ENCODE measurements at places on chromosomes 1 and 21.

GRCh38 chr1:58013237-58013636, 533.3 kb downstream of the OMA1 start:
- H3K27ac ChIP-seq: no peak overlapping the region
- no peaks in the 10 kb centered on the region for H3K4me1 ChIP-seq
- H3K27me3 ChIP-seq: no peaks in the 10 kb centered on the region
- DNase-seq: no peak
- H3K36me3 ChIP-seq: no peaks in the 10 kb centered on the region
- H3K4me3 ChIP-seq: no peak overlapping the region

DNA sequence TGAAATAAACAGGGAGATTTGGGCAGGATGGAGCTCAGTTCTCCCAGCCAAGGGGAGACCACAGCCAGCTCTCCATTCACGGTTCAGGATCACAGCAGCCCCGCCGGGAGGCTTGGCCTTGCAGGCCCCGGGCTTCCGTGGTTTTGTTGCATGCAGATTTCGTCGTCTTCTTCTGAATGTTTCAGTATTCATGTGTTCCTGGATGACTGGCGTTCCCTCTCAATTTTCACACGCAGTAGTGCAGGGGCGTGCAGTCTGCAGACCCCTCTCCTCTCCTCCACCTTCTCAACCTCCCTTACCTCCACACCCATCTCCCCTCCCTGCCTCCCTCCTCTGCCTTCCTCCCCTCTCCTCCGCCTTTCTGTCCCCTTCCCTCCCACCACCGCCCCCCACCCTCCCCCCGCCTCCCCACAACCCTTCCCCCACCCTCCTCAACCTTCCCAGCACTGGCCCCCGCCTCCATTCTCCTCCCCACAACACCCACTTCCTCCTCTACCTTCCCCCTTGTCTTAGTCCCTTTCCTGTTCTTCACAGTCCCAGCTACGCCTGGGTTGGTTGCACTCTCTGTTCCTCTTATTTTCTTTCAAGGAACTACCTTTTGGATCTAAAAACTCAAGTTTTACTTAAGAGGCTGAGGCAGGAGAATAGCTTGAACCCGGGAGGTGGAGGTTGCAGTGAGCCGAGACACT, 8.4 kb upstream of the SLC19A1 start:
- no peaks in the 10 kb centered on the region for H3K36me3 ChIP-seq
- H3K27me3 ChIP-seq: no peaks in the 10 kb centered on the region
- no peak overlapping the region for H3K4me3 ChIP-seq
- H3K4me1 ChIP-seq: no peaks in the 10 kb centered on the region
- H3K27ac ChIP-seq: no peak overlapping the region

DNA sequence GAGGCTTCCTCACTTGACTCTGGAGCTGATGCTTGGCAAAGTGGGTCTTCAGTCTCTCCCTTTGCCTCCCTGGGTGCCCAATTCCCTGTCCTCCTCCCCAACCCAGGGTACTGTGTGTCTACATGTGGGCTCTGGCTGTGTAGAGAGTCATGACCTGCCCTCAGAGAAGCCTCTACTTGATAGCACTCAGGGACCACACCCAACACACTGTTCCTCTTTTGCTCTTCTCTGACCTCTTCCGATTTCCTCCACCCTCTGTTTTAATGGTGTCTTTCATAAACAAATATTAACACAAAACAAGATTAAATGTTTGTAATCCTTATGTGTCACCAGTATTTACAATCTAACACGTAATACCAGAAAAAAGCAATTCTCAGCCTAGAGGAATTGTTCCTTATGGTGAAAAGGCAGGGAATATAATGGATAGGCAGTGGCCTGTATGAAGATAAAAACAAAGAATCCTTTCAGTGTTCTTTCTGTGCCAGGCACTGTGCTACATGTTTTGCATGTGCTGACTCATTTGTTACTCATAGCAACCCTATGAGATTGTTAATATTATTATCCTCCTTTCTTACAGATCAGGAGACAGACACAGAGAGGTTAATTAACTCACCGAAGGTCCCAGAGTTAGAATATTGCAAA, 58.2 kb downstream of the HSD3B1 start:
- no peak for DNase-seq
- no peak overlapping the region for H3K4me3 ChIP-seq
- no peaks in the 10 kb centered on the region for H3K27me3 ChIP-seq
- no peaks in the 10 kb centered on the region for H3K36me3 ChIP-seq

DNA sequence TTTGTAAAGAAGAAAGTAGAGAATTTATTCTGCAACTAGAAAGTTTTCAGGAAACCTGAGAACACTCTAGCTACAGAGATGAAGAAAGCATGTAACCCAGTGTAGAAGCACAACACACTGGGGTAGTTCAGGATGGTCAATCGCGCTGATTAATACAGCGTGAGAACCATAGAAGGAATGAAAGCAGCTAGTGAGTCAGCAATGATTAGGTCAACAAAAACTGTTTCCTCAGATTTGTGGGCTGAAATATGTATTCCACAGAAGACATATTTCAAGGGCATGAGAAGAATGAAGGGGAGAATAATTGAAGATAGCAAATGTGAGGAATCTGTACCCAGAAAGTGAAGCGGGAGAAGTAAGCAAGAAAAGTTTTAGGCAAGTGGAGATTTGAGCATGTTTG, 97.8 kb upstream of the ADGRL2 start:
- peak overlapping the region; percentile 47 for H3K4me3 ChIP-seq
- H3K36me3 ChIP-seq: no peaks in the 10 kb centered on the region
- no peak for DNase-seq

DNA sequence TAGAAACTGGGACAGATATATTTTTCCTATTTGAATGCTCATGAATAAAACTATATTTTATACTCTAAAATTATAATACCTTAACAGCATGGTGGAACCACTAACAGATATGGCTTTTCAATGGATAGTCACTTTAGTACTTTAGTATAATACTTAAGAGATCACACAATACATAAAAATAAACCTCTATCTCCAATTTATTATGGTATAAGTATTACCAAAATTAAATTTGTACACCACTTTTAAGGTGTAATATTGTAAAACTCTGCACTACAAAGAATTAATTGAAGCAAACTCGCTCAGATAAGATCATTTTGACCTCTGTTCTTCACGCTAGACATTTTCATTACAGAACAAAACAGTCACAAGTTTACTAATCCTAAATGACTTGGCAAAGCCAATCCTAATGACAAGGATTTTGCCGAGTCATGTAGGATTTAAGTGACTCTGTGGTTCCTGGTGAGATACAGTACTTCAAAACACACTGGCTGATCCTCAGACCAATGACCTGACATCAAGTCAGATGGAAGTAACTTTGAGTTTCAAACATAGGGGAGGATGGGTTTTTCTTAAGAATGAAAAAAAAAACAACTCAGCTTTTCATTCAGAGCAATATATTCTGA, 200.6 kb downstream of the SMYD3 start:
- H3K4me3 ChIP-seq: no peak overlapping the region
- H3K36me3 ChIP-seq: peaks cover 4% of the 10 kb centered on the region
- peaks cover 22% of the 10 kb centered on the region for H3K4me1 ChIP-seq

DNA sequence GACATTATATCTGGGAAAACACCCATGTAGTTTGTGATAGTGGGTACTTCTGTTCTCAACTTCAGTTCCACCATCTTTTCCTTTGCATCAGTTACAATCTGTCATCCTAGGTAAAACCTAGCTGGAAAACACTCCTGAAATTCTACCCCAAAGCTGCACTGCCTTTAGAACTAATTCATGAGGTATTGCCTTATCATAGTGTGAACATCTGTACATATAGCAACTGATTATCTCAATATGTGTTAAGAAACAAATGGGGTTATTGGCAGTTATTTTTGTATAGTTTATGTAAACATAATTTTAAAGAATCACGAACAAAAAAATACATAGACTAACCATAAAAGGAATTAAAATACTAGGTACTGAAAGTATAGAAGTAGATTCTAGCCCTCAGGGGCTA, 6.4 kb upstream of the NEK7 start:
- peaks cover 20% of the 10 kb centered on the region for H3K4me1 ChIP-seq
- H3K36me3 ChIP-seq: no peaks in the 10 kb centered on the region
- no peak overlapping the region for H3K4me3 ChIP-seq
- H3K27me3 ChIP-seq: no peaks in the 10 kb centered on the region

GRCh38 chr1:98975113-98975512, 29.5 kb downstream of the PLPPR5 start:
- no peak overlapping the region for H3K4me3 ChIP-seq
- H3K27ac ChIP-seq: no peak overlapping the region
- DNase-seq: no peak
- H3K27me3 ChIP-seq: no peaks in the 10 kb centered on the region

DNA sequence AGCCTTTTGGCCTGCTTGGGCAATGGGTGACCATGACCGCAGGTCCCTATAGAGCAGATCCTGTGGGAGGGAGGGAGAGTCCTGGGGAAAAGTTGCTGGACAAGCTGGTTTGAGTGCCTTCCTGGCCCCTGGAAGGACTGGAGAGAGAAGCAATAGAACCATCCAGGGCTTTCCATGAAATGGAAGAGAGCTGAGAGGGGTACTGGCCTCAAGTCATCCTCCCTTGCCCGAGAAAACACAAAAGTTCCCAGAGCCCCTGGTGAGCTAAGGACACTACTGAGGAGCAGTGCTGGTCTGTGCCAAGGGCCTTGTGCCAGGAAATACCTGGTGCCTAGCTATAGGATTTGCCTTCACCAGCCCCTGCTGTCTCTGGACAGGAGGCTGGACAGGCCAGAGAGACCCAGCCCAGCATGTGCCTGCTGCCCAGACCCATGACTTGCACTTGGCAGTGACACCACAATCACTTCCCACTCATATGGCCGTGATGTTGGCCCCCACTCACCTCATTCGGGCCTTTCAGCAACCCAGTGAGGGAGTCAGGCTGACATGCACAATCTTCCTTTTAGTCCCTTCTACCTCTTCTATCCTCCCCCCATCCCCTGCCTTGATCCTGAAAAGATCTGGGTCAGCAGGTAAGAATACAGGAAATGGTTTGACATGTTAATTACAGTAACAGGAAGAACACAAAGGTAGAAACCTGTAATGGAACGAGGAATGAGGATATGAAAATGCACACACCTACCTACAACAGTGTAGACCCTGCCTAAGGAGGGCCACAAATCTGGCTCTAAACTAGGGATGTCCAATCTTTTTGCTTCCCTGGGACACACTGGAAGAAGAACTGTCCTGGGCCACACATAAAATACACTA, 7.0 kb downstream of the SH3BP5L start:
- peak; percentile 3 for DNase-seq
- peaks cover 31% of the 10 kb centered on the region for H3K4me1 ChIP-seq
- H3K27ac ChIP-seq: no peak overlapping the region

GRCh38 chr1:2623571-2624337, 9.1 kb downstream of the MMEL1 start:
- H3K27me3 ChIP-seq: peaks cover 8% of the 10 kb centered on the region
- no peak overlapping the region for H3K4me3 ChIP-seq
- no peak for DNase-seq

GRCh38 chr21:17257784-17258183, 255.1 kb upstream of the CXADR start:
- H3K27ac ChIP-seq: no peak overlapping the region
- H3K36me3 ChIP-seq: no peaks in the 10 kb centered on the region
- no peaks in the 10 kb centered on the region for H3K4me1 ChIP-seq
- no peaks in the 10 kb centered on the region for H3K27me3 ChIP-seq
- H3K4me3 ChIP-seq: no peak overlapping the region

DNA sequence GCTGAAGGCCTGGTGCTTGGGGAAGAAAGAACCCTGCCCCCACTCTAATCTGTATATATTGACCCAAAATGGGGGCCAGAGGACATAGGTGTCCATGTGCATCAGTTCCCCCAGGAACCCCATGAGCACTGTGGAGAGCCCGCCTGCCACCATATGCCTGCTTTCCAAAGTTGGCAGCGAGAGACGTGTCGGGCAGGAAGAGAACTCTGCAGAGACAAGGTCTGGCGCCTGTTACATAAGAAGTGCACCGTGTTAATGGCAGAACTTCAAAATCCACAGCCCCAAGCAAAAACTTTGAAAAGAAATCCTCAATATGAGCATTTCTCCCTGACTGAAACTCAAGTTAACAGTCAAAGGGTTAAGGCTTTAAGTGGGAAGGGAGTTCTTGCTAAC, 8.0 kb downstream of the CTNNBIP1 start:
- H3K4me1 ChIP-seq: no peaks in the 10 kb centered on the region
- no peaks in the 10 kb centered on the region for H3K36me3 ChIP-seq
- H3K27me3 ChIP-seq: no peaks in the 10 kb centered on the region

DNA sequence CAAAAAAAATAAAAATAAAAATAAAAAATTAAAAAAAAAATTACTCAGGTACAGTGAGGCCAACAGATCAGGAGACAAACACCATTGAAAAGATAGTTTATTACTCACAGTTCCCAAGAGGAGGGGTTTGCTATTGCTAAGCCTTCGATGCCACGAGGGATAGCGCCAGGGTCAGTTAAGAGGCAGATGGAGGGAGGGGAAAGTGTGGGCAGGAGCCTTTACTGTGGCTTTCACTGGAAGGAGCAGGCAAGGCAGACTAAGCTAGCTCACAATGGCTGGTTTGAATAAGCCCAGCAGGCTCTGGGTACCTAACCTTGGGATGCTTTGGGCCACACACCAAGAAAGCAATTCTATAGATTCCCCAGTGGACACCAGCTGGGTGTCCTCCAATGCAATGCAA, 12.7 kb upstream of the RNF187 start:
- no peaks in the 10 kb centered on the region for H3K27me3 ChIP-seq
- H3K4me1 ChIP-seq: no peaks in the 10 kb centered on the region
- H3K4me3 ChIP-seq: no peak overlapping the region
- H3K27ac ChIP-seq: no peak overlapping the region
- DNase-seq: no peak
- H3K36me3 ChIP-seq: no peaks in the 10 kb centered on the region

- no peak overlapping the region for H3K27ac ChIP-seq
- H3K36me3 ChIP-seq: no peaks in the 10 kb centered on the region
- no peaks in the 10 kb centered on the region for H3K27me3 ChIP-seq
- no peak for DNase-seq
- no peak overlapping the region for H3K4me3 ChIP-seq
These were observed 8.2 kb downstream of the TTC13 start for GRCh38 chr1:230970432-230970831.

DNA sequence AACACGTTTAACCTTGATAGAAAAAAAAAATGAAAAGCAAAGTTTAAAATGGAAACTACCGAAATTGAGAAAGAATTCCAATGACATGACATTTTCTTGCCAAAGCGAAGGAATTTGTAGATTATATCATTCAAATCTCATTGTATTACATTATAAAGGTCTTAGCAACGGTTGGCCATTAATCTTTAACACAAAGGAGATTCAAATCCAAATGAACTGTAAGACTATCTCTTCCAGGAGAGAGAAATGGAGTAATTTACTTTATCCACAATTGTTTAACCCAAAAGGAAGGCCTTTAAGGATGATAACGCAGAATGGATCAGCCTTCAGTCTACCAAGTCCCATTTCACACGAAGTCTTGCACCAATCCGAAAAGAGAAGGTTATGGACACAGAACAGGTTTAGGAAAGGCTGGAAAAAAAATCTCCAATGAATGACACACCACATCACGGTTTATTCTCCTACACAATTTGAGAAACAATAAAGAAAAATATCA, 1.5 kb downstream of the ENAH start:
- no peak for DNase-seq
- peak overlapping the region; percentile 96 for H3K4me3 ChIP-seq
- peak overlapping the region; percentile 90 for H3K27ac ChIP-seq
- no peaks in the 10 kb centered on the region for H3K27me3 ChIP-seq
- peaks cover 29% of the 10 kb centered on the region for H3K4me1 ChIP-seq

- H3K27me3 ChIP-seq: no peaks in the 10 kb centered on the region
- no peak overlapping the region for H3K4me3 ChIP-seq
- peaks cover 21% of the 10 kb centered on the region for H3K36me3 ChIP-seq
- DNase-seq: no peak
These were observed 58.9 kb downstream of the LHX4 start for GRCh38 chr1:180288940-180289339.

All from SK-N-SH (cell line).